Ureter (tissue), 1 donor: ENCODE measurements at places on chromosomes 4 and X.

DNA sequence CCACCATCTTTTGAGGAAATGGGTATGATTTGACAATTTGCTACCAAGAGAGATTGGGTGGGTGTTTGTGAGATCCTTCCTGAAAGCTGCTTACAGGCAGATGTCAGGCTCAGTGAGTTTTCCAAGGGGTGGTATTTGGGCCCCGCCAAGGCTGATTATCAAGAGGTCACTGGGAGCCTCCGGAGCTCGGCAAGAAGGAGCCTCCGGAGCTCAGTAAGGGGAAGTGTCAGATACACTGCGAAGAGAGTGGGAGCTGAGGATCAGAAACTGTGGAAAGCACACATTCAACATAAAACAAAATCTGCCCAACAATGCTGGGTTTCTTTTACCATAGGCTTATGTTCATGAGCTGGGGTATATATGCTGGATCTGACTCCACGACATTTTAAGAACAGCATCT is 714 bp downstream of the RTL3 start:
- no peak for DNase-seq

DNA sequence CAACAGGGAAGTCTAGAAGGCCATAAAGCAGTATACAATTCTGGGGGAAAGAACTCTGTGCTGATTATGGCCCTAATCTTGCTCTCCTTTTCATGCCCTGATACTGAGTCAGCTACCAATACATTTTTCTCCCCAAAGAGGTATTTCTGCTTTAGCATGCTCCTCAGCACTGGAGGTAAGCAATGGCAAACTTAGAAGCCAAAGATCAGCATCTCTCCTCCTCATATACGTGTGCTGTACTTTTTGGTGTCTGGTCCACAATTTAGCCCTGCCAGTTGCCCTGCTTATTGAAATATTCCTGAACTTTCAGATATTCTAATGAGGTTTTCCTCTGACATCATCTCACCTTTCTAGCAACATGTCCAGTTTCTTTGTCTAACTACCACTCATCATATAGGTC is 226.2 kb downstream of the FSTL5 start:
- no peak for DNase-seq

DNA sequence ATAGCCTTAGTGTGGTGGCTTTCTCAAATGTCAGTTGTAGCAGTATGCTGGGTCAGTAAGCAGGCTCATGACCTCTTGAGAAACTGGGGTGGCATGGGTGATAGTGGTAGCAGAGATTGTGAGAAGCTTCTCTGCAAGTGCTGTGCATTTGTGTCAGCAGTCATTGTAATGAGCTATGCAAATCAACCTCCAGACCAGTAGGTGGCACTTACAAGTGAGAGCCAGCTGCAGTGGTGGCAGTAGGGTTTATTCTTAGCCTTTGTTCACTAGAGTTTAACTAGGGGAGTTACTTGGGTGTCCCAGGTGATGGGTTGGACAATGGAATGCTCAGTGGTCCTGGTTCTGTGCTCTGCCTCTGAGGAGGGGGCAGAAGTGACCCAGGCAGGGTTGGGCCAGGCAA is 818.7 kb downstream of the PCDH7 start:
- DNase-seq = no peak

DNA sequence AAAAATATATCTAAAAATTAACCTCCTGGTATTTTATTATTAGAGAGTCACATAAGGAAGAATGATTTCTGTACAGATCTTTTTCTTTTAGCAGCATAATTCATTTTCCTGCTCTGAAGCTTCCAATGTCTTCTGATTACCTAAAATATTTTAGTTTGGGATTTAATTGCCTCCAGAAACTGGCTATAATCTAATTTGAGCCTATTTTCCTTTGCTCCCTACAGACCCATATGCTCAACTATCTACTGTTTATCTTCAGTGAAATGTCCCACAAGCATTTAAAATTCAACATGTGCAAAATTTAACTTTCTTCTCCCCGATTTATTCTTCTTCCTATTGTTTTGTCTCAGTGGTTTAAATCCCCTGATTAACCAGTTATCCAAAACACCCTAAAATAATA is 29.1 kb downstream of the NPY2R start:
- no peak for DNase-seq

GRCh38 chr4:102252171-102252570 is 93.1 kb downstream of the SLC39A8 start:
- DNase-seq = no peak

GRCh38 chr4:139743027-139743426 is 77.4 kb downstream of the MGST2 start:
- no peak for DNase-seq

DNA sequence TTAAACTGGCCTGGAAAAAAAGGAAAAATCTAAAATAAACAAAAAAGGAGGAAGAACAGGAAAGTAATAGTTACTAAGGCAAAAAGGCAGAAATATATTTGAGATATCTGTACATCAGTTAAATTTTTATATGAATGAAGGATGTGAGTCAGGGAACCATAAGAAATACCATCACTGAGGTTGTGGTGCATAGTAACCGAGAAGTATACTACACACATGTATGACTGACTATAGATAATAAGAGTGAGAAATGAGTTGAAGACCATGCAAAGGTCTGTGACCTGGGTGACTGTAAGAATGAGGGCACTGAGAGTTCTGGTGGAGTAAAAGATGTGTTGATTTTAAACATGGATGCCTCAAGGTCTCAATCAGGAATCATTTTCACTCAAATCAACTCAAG is 220.6 kb upstream of the FAM241A start:
- DNase-seq = no peak
